ENCODE measurements at places on chromosomes 1 and 21. TPM values are rescaled to one million over a fixed set of nuclear protein-coding genes. Genes with fewer than 3 reads are reported as not detected.
A peak's percentile ranks its signal among the peaks of the same experiment; 100 is the strongest.

- no peak for DNase-seq
Observed at GRCh38 chr1:29344336-29344735, 108.0 kb downstream of the PTPRU start.

DNA sequence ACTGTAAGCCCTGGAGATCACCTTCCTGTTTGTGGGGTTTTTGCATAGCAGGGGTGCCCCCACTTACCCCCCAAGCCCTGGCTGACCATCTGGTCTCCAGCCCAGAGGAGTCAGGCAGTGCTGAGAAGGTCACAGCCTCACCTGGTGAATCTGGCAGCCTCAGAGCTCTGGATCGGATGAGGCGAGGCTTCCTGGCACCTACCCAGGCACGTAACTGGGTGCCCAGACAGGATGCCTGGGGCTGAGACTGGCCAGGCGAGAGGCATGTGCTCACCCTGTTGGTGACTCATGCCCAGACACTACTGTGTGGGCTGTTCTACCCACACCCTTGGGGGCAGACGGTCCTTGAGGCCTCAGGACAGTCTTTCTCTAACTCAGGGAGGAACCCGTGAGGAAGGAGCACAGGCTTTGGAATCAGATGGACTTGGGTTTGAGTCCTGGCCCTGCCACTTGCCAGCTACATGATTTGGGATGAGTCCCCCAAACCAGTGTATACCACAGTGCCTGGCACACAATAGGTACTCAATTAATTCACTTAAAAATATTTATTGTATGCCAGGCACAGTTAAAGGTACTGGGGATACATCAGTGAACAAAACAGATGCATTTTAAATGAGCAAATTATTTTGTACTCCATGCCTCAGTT lies 15.1 kb upstream of the PADI3 start:
- peak; percentile 88 for DNase-seq

The NCAM2 gene
- 6.3 TPM for total RNA-seq

The ZNF683 gene
- total RNA-seq = 0.48 TPM

DNA sequence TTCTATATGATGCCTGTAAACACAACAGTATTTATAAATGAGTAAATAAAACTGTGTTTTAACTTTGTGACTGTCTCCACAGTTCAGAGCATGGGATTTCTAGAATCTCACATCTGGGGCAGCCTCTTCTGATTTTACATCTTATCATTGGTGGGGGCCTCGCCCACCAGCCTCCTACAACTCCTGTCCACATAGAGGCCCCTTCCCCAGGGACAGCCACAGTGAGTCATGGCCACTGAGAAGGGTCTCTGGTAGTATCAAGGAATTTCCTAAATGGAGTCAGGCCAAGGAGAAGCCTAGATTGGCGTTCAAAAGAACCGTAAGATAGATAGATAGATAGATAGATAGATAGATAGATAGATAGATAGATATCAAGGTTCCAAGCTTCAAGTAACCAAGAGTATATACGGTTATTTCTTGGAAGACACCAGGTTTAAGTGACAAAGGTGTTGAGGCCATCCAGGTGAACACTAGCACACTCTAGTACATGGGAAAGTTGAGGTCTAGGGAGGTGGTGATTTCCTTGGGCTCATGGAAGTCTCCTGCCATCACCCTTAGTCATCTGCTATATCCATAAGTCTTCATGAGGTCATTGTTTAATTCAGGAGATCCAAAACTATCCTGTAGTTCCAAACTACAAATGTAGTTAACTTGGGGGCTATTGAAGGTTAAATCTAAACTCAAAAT lies 121.6 kb downstream of the SYT2 start:
- DNase-seq = no peak

DNA sequence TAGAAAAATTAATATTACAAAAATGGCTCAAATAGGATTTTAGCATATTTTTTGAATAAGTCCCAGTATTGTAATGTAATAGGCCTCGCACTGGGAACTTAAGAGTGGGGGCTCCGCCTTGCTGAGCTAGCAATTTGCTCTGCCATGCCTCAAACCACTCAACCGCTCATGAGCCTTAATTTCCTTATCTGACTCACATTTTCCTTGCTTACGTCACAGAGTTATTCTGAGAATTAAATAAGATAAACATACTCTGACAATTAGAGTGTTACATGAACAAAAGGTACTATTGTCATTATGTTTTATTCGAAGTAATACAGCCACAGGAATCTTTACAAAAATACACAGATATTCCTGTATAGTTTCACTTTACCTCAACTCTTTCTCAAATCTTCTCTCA lies 108.1 kb downstream of the SLC44A5 start:
- no peak for DNase-seq

DNA sequence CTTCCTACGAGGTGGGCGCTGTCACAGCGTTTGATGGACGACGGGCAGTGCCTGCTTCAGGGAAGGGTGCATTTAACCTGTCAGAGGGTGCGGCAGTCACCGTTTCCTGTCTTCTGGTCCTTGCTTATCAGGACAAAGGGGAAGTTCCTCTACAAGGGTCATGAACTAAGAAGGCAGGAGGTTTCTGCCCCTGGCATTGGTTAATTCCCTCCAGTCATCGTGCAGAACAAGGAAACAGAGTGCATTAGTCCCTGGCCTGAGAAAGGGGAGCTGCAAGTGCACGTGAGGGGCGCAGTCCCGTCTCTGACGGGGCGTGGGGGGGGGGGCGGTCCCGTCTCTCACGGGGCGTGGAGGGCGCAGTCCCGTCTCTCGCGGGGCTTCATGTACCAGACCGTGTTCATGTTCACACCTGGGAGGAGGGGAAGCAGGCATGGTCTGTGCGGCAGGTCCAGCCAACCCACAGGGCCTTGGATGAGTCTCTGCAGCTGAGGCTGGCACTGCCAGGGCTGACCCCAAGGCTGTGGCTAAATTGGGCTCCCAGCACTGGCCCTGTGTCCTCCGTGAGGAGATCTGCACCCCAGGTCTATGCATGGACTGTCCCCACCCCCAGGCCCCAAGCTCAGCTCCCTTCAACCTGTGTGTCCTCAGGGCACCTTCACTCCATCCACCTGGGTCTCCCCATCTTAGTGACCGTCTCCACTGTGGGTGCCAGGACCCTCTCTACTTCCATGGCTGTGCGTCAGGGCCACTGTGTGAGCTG lies 89.2 kb upstream of the COL6A1 start:
- no peak for DNase-seq

The CLEC20A gene
- total RNA-seq = not detected

GRCh38 chr1:206128196-206128595 lies 11.0 kb upstream of the AVPR1B start:
- no peak for DNase-seq

DNA sequence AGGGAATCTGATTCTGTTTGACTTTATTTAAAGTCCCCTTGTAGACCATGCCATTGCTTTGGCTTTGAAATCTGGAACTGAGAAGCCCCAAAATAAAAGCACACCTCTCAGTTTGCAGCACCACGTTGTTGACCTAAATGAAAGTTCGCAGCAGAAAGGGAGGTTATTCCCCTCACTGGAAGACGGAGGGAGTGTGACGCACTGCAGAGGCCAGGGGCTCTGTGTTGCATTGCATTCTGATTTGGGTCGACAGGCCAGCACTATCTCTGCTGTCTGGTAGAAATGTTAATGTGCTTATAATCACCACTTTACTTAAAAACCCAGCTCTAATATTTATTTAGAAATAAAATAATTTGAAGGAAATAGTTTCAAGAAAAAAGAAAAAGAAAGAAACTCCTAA lies 675.2 kb upstream of the NR5A2 start:
- no peak for DNase-seq

DNA sequence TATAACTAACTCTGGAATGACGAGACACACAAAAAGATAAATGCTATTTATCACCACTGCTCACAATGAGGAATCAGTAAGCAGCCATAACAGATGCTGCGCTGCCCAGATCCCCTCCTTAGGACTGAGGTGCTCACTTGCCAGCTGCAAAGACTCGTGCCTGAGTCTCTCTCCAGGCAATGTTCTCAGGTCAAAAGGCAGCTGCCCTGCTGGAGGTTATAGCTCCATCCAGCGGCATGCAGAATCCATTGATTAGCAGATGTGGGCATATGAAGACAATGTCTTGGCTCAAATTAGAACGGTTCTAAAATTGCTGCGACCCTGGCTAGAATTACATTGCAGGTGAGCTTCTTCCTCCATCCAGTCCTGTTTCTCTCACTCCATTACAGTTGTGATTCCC lies 328.2 kb upstream of the CHRM3 start:
- no peak for DNase-seq

The RUNX3 gene
- total RNA-seq = 9.1 TPM

- no peak for DNase-seq
Observed at GRCh38 chr1:15730936-15731335, 5.1 kb upstream of the SLC25A34 start.

DNA sequence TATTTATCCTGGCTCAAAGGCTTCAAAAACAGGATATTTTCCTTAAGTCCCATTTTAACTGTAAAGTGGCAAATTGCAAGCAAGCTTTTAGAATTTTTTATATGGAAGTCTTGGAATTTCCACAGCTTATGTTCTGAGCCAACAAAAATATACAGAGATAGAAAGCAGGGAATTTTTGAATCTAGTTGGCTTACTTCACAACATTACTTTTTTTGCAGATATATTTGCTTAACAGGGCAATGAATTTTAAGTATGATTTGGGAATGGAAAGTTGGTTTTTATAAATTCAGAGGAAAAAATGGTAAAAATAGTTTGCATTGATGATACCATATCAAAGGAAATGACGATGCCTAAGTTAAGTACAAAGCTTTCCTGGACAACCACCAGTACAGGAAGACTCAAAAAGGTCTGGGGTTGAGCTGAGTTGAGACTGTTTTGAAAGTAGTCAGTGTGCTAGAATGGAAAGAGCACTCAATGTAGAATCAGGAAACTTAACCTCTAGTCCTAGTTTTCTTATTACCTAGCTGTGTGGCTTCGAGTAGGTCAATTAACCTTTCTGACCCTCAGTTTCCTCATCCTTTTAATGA lies 11.0 kb upstream of the VCAM1 start:
- no peak for DNase-seq

GRCh38 chr21:28688381-28688780 lies 304.3 kb downstream of the LTN1 start:
- DNase-seq = no peak

The ZNF648 gene
- total RNA-seq = 3.3 TPM

DNA sequence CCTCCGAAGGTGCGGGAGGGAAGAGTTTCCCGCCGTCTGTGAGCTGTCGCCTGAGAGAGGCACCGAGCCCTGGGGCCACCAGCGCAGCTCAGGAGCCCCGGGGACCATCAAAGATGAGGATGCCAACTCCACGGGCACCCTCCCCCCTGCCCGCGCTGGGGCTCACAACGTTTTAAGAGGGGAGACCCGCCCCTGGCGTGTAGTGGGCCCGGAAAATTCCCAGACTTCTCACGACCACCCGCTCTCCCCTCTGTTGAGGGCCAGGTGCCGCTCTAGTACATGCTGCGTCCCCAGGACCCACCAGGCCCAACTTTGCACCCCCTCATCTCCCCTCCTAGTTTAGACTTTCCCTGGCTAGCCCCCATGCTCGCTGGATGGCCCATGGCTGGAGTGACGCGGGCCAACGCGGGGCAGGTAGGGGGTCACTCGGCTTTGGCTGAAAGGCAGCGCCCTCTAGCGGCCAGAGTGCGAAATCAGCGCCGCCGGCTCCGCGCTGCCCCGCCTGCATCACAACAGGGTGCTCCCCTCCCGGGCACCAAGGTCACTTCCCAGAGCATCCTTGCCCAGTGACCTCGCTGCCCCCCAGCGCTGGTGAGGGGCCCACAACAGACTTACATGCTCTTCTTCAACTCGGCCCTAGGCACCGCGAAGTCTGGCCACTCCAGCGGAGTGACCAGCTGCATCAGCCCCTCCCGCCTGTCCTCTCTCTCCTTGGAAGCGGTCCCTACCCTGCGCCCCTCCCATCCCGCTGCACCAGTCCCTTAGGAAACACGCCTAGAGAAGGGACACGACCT lies 1.8 kb downstream of the CD160 start:
- peak; percentile 76 for DNase-seq

The C1orf116 gene
- 5.6 TPM for total RNA-seq

- no peak for DNase-seq
Observed at GRCh38 chr1:28893403-28894102, 20.8 kb upstream of the EPB41 start.

DNA sequence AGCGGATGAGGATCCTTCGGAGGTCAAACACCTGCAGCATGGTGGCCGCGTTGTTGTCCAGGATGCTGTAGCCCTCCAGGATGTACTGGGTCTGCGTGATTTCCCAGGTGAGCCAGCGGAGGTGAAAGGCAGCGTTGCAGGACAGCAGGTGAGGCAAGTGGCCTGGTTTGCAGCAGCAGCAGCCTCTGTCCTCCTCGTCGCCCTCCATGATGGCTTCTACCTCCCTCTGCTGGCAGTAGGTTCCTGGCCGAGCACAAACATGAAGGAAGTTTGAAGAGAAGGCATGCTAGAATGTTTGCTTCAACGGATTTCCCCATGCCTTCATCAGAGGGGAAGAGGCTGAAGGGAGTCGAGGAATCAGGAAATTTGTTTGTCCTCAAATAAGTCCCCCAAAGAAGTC lies 74.7 kb downstream of the NTPCR start:
- peak; percentile 20 for DNase-seq

DNA sequence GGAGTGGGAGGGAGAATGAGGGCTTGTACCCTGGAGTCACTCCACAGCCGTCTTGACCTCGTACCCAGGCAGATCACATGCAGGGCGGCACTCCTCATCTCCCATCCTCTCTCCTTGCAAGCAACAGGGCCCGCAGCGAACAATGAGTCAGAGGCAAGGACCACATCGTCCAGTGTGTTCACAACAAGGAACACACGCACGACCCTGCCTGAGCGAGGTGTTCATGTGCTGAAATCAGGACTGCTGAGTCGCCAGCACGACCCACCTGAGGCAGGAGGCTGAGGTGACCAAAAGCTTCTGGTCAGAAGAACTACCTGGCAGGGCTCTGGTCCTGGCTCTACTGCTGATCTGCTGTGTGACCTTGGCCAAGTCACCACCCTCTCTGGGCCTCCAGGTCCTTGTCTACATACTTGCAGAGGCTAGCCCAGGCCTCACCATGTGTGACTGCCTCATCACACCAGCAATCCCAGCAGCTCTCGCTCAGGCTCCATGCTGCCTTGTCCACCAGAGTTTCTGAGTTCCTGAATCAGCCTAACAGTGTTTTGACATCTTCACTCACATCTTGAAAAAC lies 78.0 kb downstream of the SSBP3 start:
- DNase-seq = no peak
